ENCODE measurements at places on chromosomes 3 and 15.

DNA sequence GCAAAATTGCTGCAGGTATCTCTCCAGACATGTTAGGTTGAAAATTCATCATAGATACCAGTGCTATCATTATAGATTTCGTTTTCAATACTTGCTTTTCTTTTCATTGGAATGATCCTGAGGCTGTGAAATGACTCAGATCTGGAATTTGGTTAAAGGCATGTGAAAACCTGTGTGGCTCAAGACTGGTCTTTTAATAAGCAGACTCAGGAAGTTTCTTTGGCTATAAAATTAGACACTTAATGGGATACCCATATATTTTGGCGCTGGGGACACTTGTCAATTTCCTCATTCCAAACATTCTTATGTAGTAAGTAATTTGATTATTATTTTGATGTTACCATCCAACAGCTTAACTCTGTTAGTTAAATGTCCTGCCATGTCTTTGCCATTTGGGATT is 1041.1 kb upstream of the GBE1 start:
- DNase-seq, result no peak

DNA sequence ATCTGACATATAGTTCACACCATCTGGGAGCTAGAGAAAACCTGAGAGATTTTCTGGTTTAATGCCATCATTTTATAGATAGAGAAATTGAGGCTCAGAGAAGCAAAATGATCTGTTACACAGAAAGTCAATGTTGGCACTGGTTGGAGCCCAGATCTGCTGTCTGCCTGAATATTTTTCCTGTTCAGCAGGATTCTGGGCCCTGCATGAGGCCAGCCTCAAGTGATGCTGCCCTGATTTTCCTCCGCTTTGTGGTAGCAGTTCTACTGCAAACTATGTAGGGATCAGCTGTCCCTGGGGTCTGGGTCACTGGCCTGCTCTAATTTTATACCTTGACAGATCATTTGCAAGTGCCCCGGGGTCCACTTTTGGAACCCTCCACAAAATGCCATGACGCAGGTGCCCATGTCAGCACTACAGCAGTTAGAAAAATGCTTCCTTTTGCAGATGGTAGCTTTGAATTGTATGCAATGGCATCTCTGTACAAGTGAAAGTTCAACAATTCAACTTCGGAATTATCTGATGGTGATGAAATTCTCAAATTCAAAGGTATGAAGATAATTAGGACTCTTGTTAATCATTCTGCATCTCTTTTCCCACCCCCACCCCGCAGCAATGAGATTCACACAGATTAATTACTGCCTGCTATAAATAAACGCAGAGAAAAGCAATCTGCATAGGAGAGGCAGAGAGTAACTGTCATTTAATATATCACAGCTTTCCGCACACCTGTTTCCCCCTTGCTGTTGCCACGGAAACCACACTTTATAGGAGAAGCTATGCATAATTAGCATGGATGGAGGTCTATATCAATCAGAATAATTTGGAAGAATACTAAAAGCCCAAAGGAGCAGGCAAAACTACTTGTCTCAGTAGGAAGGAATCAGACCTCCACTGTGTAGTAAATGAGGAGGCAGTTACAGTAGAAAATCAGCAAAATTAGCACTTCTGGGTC is 222.6 kb downstream of the PDCD6IP start:
- no peak for DNase-seq

DNA sequence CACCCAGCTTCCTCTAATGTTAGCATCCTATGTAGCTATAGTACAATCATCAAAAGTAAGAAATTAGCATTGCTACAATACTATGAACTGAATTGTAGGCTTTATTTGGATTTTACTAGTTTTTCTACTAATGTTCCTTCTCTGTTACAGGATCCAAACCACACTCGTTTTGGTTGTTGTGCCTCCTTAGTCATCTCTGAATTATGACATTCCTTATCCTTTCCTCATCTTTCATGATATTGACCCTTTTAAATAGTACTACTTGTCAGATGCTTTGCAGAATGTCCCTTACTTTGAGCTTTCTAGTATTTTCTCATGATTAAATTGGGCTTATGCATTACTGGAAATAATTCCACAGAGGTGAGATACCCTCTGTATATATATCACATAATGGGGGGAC is 265.4 kb downstream of the VPS13C start:
- DNase-seq, result no peak

DNA sequence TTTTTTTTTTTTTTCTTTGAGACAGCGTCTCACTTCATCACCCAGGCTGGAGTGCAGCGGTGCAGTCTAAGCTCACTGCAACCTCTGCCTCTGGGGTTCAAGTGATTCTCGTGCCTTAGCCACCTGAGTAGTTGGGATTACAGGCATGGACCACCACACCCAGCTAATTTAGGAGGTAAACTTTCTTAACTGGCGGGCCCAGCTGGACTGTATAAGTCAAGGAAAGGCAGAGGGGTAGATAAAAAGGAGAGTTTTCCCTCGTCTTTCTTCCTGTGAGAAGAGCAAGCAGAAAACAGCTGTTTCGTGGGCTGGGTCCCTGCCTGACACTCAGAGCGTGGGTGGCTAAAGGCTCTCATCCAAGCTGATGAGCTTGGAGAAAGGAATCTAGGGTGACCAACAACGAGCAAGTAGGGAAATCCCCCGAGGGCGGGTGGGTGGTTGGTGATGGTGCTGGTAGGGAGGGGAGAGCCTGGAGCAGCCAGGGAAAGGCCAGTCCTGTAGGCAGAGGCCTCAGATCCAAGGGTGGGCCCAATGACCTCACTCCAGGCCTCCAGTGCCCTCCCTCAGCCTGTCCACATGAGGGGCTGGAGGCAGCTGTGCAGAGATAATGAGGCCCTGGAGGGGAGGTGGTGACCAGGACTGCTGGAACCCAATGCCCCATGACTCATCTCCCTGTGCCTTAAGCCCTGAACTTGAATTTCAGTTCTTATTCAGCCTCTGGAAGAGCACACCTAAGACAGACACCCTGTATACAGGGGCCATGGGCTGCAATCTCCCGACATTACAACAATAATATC is 43.1 kb upstream of the LIMD1 start:
- DNase-seq, result no peak
